CD4-positive, alpha-beta T cell treated with Interleukin-17A for 1 hour (primary cell): ENCODE measurements at places on chromosomes 2 and 18.

DNA sequence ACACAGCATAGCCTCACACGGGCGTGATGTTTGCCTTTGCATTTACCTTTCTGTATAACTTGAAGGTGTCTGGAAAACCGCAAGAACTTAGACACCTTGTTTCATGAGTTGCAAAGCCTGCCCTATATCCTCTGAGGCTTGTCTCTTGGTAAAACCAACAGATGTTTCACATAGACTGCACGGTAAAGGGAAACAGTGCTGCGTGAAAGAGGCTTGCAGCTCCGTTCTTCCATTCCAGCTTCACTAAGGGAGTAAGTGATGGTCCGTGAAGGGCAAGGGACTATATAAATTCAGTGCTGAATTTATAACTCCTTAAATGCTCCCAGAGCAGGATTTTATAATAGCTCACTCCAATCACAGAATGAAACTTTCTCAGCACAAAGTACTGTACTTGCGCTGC lies 360.5 kb downstream of the SOX11 start:
- DNase-seq = no peak

DNA sequence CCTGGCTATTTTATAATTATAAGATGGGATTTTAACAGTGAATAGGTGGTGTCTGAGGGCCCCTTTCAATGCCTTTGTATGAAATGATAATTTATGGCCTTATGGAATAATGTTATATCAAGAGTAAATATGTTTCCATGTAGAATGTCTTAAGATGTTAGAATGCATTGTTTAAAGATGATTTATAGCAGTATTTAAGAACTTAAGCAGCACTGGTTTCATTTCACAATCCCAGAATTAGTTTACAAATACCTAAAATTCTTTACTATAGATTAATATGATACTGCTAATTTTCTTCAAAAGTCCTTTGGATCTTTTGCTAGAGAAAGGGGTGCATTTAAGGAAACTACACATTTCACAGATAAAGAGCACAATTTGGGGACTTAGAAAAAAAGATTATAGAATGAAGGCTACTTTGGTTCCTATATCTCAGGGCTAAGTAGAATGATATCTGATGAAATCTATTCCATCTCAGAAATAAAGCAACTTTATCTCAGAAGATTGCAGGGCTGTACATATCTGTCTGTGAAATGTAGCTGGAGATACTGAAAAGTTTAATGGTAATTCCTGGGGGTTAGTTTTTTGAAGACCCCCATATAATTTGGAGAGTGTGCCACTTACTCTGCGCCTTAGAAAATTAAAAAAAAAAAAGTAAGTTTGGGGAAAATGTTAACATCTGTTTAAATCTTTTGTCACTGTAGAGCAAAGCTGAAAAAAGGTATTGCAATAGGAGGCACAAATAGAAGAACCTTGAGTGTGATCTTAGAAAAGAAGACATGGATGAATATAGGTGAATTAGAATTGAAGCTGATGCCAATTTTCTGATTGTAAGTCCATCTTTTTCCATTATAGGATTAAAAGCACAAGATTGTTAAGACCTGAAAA lies 123.4 kb downstream of the GULP1 start:
- no peak for DNase-seq

- no peak for DNase-seq
Observed at GRCh38 chr2:197805715-197806633, 1.6 kb downstream of the PLCL1 start.

GRCh38 chr2:225865468-225865867 lies 466.0 kb downstream of the NYAP2 start:
- no peak for DNase-seq

GRCh38 chr2:38444247-38444646 lies 67.2 kb upstream of the ATL2 start:
- no peak for DNase-seq

DNA sequence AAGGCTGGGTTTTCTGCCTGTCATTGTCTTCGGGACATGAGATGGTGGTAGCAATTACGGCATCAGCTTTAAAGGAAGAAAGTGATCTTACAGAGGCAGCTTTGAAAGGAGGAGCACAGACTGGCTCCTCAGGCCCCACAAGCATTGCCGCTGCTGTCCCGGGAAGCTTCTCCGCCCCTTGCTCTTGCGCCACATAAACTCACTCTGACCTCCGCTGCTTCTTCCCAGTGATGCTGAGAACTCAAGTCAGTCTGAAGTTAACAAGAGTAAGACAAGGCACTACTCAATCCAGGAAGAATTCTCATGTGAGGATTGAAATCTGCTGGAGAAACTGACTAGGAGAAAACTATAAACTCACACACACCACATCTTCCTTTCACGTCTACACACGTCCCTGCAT lies 112.4 kb upstream of the RIOK3 start:
- DNase-seq = no peak

DNA sequence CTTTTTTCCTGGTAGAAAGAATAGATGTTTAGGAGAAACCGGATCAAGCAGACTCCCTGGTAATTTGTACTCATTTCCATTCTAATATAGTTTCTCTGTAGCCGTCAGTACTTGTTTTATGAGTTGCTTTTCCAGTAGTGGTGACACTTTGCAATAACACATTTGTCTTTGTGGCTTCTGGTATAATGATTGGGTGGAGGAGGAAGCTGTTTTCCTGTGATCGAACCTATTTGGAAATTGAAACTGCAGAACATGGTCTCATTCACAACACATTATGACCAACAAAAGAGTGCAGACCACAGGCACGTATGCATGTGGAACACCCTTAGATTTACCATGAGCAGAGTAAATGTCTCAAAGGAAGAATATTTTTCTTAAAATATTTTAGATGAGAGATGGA lies 7.6 kb upstream of the SERPINB12 start:
- no peak for DNase-seq

DNA sequence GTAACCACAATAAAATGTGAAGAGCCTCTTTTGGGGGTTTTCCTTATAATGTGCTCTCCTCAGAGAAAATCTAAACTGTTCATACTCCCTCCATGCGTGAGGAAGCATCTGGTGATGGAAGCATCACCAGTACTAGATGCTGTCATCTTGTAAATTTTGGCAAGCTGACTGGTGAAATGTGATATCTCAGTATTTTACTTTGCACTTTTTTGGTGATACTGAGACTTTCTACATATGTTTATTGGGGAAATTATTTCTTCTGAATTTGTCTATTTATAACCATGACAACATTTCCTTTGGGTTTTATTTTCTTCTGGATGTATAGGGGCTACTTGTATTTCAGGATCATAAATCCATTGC lies 95.9 kb upstream of the DLGAP1 start:
- DNase-seq = no peak

DNA sequence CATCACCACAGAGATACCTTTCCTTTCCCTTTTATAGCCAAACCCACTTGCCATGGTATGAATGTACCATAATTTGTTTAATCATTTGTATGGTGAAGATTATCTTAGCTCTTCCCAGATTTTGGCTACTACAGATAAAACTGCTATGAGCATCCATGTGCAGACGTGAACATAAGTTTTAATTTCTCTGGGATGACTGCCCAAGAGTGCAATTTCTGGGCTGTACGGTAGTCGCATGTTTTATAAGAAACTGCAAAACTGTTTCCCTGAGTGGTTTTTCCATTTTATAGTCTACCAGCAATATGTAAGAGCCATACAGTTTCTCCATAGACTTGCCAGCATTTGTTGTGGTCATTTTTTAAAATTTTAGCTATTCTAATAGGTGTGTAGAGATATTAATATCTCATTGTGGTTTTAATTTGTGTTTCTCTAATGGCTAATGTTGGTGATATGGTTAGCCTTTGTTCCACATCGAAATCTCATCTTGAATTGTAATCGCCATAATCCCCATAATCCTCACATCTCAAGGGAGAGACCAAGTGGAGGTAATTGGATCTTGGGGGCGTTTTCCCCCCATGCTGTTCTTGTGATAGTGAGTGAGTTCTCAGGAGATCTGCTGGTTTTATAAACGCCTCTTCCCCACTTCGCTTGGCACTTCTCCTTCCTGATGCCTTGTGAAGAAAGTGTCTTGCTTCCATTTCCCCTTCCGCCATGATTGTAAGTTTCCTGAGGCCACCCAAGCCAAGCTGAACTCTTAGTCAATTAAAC lies 628.5 kb upstream of the KLHL29 start:
- DNase-seq = no peak

GRCh38 chr2:236479814-236480213 lies 89.8 kb upstream of the ACKR3 start:
- DNase-seq = no peak

DNA sequence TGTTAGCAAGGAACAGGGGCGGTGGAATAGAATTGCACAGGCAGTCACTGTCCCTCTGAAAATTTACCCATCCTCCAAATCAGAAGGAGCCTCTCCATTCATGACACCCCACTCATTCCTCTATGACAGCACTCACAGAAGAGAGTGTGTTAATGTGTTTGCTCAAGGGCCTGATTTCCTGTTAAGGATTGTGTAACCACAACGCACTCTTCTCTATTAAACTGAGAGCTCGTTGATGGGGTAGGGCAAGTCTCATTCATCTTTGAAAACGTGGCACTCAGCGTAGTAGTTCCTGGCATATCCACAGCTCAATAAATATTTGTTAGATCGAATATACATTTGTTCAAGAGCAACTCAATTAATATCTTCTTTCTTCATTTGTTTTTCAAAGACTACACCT lies 106.4 kb downstream of the VAPA start:
- DNase-seq = no peak

GRCh38 chr2:220346919-220347318 lies 719.5 kb downstream of the SLC4A3 start:
- no peak for DNase-seq

- no peak for DNase-seq
Observed at GRCh38 chr2:174868878-174869277, 104.6 kb upstream of the CHRNA1 start.

GRCh38 chr18:54165450-54165849 lies 59.0 kb downstream of the MBD2 start:
- no peak for DNase-seq

GRCh38 chr2:70664525-70664924 lies 103.5 kb downstream of the ADD2 start:
- peak; percentile 9 for DNase-seq

GRCh38 chr2:118969734-118970395 lies 27.9 kb downstream of the MARCO start:
- DNase-seq = no peak

GRCh38 chr2:55401124-55401523 lies 18.5 kb downstream of the CCDC88A start:
- DNase-seq = no peak

- peak; percentile 1 for DNase-seq
Observed at GRCh38 chr2:29480426-29480825, 365.2 kb downstream of the CLIP4 start.

- DNase-seq = no peak
Observed at GRCh38 chr2:192735447-192735846, 540.7 kb upstream of the TMEFF2 start.

DNA sequence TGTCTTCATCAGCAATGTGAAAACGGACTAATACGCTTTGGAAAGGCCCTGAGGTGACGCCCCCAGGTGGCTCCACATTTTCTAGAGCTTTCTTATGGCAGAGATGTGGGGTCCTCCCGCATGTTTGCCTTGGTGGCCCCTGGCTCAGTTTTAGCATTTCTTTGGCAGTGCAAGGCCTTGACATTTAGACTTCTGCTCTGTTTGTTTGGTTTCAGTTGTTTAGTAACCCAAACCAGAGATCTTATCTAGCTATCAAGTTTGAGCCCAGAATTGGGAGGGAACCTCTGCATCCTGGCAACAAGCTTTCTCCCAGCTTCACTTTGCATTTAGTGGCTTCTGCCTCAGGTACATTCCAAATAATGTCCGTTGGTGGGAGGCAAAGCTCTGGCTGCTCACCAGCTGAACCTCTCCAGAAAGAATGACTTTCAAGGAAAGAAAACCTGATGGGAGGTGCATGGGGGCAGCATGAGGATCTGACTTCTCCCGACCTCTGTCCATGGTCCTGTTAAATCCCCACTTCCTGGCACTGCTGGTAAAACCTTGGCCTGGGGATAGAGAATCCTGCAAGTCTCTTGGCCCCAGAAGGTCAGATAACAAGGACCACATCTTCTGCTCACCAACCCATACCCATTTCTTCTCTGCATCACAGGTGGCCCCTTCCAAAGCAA lies 12.0 kb upstream of the MBP start:
- peak; percentile 33 for DNase-seq

- no peak for DNase-seq
Observed at GRCh38 chr2:195863564-195863963, 205.1 kb downstream of the DNAH7 start.

- no peak for DNase-seq
Observed at GRCh38 chr2:205698286-205699268, 16.3 kb downstream of the NRP2 start.

DNA sequence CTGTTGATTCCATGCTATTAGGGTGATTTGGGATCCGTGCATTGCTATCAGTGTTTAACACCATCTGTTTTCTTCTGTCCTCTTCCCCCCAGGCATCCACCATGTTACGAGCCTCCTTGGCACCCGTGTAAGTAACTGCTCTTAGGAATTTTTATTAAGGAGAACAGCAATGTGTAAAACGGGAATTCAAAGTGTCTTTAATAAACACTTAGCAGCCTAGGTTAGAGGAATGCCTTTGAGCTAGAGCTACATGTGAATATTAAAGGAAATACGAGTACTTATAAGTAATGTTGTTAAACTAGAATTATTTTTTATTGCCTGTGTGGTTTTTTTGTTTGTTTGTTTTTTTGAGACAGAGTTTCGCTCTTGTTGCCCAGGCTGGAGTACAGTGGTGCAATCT lies 58.1 kb downstream of the ARMC9 start:
- no peak for DNase-seq

GRCh38 chr2:232436381-232437194 lies 19.4 kb upstream of the ALPI start:
- no peak for DNase-seq

GRCh38 chr2:133666621-133667020 lies 98.4 kb upstream of the NCKAP5 start:
- no peak for DNase-seq

DNA sequence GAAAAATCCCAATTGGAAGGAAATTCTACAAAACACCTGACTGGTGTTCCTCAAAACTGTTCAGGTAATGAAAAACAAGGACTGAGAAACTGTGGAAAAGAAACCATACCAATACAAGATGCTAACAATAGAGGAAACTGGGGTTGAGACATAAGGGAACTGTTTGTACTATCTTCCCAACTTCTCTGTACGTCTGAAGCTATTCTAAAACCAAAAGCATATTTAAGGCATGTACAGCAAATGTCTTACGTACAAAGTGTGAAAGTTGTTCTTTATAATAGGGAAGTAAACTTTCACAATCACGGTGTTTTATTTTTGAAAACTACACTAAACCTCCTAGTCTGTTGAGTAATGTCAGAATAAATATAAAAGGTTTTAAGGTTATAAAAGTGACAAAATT lies 776.1 kb upstream of the RAB6C start:
- no peak for DNase-seq

GRCh38 chr2:32824070-32824809 lies 122.5 kb upstream of the LTBP1 start:
- no peak for DNase-seq

DNA sequence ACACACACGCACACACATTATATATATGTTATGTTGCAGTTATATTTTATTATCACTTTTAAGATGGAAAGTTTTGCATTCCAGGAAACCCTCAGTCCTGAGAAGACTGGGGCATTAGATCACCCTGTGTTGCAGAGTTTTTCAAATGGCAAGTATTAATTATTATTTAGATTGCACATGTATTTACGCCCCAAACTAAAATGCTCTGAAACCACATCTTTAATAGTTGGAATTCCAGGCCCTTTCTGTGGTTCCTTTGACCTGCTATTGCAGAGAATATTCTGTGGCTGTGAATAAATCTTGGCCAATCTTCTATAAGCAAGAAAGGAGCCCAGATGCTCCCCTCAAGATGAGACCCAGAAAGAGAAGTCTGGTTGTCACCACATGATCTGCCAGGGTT lies 427.0 kb upstream of the TNP1 start:
- no peak for DNase-seq
